ENCODE measurements at places on chromosomes 4 and X.

GRCh38 chr4:81350040-81350439, 121.7 kb downstream of the RASGEF1B start:
- no peak for DNase-seq

GRCh38 chrX:109830704-109831206, 97.7 kb upstream of the ACSL4 start:
- no peak for DNase-seq

GRCh38 chr4:76381986-76382385, 39.0 kb downstream of the CCDC158 start:
- no peak for DNase-seq

- DNase-seq, result no peak
Measured at GRCh38 chrX:12953420-12953819, 21.5 kb upstream of the TMSB4X start.

- no peak for DNase-seq
Measured at GRCh38 chrX:100662796-100663195, 18.8 kb downstream of the SRPX2 start.

DNA sequence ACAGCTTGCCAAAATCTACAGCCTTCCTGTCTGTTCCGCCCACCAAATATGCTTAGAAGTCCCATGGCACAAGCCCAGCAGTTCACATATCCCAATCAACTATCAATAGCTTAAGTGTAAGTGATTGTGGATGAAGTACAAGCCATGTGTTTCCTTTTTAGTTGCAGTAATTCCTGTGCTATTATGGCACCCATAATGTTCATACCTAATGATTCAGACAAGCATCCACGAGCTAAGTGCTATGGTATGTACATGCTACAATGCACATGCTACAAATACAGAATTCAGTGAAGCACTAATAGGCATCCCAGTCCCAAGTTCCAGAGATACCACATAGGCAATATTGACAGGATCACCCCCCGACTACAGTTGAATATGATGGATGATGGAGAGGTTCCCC, 94.5 kb downstream of the PCDH19 start:
- DNase-seq, result no peak

GRCh38 chr4:87014284-87014782, 79.5 kb downstream of the AFF1 start:
- DNase-seq, result no peak

- no peak for DNase-seq
Measured at GRCh38 chrX:144798972-144799371, 448.3 kb upstream of the SPANXN1 start.

DNA sequence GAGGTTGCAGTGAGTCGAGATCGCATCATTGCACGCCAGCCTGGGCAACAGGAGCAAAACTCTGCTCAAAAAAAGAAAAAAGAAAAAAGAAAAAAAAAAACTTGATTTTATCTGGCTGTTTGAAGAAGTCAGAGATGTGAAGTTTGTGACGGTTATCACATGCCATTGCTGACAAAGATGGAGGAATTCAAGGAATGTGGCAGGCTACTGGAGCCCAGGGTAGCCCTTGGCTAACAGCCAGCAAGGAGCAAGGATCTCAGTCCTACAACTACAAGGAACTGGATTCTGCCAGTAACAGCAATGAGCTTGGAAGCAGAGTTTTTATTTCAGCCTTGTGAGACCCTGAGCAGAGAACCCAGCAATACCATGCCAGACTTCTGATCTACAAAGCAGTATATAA, 24.3 kb upstream of the TET2 start:
- no peak for DNase-seq

All from T-helper 17 cell (primary cell).